Camera-type eye (tissue), 1 donor: ENCODE measurements at places on chromosomes 16 and 17. TPM values are rescaled to one million over a fixed set of nuclear protein-coding genes. Genes with fewer than 3 reads are reported as not detected.

HS3ST6 gene
- 0.38 TPM for total RNA-seq

AGRP gene
- not detected for total RNA-seq

CD2BP2 gene
- total RNA-seq: 38.5 TPM

CUEDC1 gene
- 37.1 TPM for total RNA-seq

AIPL1 gene
- total RNA-seq: 335 TPM

C1QL1 gene
- 11.7 TPM for total RNA-seq

ZP2 gene
- total RNA-seq: 0.33 TPM

CBFA2T3 gene
- total RNA-seq: 5.6 TPM

SDK2 gene
- total RNA-seq: 16.2 TPM

TBC1D3C gene
- not detected for total RNA-seq

NLK gene
- 116 TPM for total RNA-seq

CCL4L2 gene
- 5.4 TPM for total RNA-seq

IL17C gene
- total RNA-seq: not detected

PPP1R27 gene
- not detected for total RNA-seq

WNT9B gene
- total RNA-seq: 0.16 TPM

SEZ6L2 gene
- total RNA-seq: 37.9 TPM

SPATA2L gene
- 12.7 TPM for total RNA-seq

EPOP gene
- 1.1 TPM for total RNA-seq

TP53TG3F gene
- total RNA-seq: not detected

GRAPL gene
- 2.6 TPM for total RNA-seq

CDK3 gene
- total RNA-seq: 7.5 TPM

DNAH9 gene
- total RNA-seq: 3.4 TPM

EMP2 gene
- 21.9 TPM for total RNA-seq

OTOA gene
- total RNA-seq: 0.22 TPM

NAT9 gene
- total RNA-seq: 43.5 TPM

ABI3 gene
- total RNA-seq: 3.1 TPM

PABPN1L gene
- 0.38 TPM for total RNA-seq

NACA2 gene
- not detected for total RNA-seq

PIGW gene
- total RNA-seq: 4.6 TPM

SLC2A4 gene
- total RNA-seq: 5.4 TPM

PTX4 gene
- 1.6 TPM for total RNA-seq

RDM1 gene
- 0.99 TPM for total RNA-seq

ARHGDIA gene
- 54.5 TPM for total RNA-seq

TBC1D3E gene
- not detected for total RNA-seq

DNAAF8 gene
- total RNA-seq: 0.71 TPM
